ENCODE measurements at places on chromosomes 7 and 10.

DNA sequence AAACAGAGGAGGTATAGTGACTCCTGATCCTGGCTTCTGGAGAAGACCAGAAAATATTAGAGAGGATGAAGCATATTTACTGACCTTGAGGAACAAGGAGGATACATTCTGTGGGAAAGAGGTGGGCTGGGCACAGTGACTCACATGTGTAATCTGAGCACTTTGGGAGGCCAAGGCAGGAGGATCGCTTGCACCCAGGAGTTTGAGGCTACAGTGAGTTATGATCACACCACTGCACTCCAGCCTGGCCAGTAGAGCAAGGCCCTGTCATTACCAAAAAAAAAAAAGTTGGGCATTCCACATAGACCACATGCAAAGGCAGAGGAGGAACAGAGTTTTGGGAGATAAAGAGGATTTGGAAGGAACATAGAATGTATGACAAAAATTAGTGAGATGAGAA is 4.4 kb upstream of the ACBD5 start:
- DNase-seq = no peak

GRCh38 chr10:9957351-9957750 is 1060.3 kb upstream of the CELF2 start:
- DNase-seq = no peak

GRCh38 chr10:132872658-132873057 is 69.7 kb downstream of the CFAP46 start:
- DNase-seq = no peak

- DNase-seq = no peak
Measured at GRCh38 chr7:7516156-7516555, 19.5 kb downstream of the COL28A1 start.

GRCh38 chr7:151248346-151249033 is at the start of gene SMARCD3:
Gene SMARCD3, minus strand, starts transcription at chr7:151248694. Its CDS starts 132 bp downstream, at chr7:151248562.
- peak; percentile 77 for DNase-seq

- peak; percentile 90 for DNase-seq
Measured at GRCh38 chr10:43160046-43160920, 22.0 kb downstream of the CSGALNACT2 start.

DNA sequence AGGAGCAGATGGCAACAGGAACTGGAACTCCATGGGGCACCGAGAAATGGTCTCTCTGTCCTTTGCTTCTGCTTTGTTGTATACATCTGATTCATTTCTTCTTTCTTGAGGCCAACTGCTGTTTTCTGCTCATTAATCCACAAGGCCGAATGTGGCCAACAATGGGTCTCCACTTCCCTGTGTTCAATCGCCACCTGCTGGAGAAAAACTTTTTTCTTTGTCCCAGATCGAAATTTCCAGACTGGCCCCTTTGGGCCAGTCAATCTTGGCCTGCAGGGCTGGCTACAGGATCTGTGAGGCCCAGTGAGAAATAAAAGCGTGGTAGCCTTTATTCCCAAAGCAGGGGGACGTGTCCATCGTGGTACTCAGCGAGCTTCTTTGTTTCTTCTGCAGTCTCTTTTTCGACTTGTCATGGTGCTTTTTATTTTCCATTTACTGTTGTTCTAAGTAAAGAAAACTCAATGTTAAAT is 58.8 kb downstream of the PARP12 start:
- DNase-seq = peak; percentile 82

DNA sequence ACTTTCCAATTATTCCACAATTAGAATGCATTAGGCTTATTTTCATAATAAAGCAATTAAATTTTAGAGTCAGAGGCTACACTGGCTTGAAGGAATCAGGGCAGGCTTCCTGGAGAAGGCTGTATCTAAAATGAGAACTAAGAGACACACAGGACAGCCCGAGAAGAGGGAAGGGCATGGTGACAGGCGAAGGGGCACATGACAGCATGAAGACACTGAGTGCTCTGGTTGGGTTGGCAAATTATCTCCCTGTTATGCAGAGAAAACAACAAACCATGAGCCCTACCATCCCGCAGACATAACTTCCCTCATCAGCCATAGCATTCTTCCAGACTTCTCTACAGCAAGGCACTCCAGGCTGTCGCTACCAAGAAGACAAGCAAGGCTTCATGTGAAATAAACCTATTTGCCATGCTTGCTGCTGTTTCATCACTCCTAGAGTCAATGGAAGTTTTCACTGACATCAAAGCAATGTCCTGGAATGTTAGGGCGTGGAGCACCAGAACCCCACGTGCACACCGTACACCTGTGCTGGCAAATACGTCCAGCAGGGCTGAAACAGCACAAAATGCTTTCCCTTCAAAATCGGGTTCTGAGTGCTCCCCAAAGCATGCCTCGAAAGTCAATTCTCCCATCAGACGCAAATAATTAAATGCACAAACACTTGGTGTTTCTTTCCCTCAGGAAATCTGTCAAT is 21.3 kb downstream of the VOPP1 start:
- DNase-seq = no peak

GRCh38 chr7:115267503-115267902 is 345.6 kb downstream of the MDFIC start:
- no peak for DNase-seq

DNA sequence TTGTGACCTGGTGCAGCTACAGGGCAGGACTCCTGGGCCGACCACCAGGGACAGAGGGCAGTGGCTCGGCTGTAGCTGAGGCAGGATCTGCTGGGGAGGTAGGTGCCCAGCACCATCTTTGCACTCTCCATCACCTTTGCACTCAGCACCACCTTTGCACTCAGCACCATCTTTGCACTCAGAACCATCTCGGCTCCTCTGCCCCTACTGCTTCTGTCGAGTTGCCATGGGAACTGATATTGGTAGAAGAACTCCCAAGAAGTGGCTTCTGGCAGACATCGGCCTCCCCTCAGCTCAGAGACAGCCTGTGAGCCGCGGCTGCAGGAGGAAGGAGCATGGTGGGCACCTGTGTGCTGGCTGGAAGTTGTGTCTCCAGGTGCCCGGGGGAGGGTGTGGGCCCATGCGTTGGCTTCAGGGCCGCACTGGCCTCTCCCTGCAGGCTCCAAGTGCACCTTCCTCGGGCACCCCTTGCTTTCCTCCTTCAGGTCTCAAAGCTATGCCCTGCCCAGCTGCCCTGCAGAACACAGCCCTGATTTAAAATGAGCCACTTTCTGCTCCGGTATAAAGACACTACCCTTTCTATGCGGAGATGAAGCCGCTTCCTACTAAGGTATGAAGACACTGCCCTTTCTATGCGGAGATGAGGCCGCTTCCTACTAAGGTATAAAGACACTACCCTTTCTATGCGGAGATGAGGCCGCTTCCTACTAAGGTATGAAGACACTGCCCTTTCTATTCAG is 514.5 kb downstream of the PTPRN2 start:
- no peak for DNase-seq

DNA sequence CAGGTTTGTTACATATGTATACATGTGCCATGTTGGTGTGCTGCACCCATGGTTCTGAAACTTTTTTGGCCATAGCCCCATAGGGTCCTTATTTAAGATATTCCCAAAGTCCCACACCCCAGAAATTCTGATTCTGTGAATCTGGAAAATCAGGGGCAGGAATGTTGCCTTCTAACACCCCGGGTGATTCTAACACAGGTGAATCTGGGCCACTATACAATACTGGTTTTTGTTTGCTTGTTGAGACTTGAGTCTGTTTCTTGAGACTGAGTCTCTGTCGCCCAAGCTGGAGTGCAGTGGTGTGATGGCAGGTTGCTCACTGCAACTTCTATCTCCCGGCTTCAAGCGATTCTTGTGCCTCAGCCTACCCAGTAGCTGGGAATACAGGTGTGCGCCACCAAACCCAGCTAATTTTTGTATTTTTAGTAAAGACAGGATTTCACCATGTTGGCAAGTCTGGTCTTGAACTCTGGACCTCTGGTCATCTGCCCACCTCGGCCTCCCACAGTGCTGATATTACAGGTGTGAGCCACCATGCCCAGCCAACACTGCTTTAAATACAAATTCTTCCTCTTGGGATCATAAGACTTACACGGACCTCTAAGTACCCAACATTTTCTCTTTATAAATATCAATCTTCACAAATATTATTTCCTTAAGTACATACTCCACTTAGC is 16.9 kb upstream of the PHYH start:
- DNase-seq = no peak

GRCh38 chr7:32427769-32428291 is 62.4 kb downstream of the LSM5 start:
- DNase-seq = peak; percentile 84

- no peak for DNase-seq
Measured at GRCh38 chr10:16566202-16566805, 44.6 kb upstream of the C1QL3 start.

GRCh38 chr7:36346260-36346831 is 43.3 kb upstream of the ANLN start:
- DNase-seq = peak; percentile 5

GRCh38 chr7:150338166-150338829 is 3.1 kb downstream of the RARRES2 start:
- no peak for DNase-seq

DNA sequence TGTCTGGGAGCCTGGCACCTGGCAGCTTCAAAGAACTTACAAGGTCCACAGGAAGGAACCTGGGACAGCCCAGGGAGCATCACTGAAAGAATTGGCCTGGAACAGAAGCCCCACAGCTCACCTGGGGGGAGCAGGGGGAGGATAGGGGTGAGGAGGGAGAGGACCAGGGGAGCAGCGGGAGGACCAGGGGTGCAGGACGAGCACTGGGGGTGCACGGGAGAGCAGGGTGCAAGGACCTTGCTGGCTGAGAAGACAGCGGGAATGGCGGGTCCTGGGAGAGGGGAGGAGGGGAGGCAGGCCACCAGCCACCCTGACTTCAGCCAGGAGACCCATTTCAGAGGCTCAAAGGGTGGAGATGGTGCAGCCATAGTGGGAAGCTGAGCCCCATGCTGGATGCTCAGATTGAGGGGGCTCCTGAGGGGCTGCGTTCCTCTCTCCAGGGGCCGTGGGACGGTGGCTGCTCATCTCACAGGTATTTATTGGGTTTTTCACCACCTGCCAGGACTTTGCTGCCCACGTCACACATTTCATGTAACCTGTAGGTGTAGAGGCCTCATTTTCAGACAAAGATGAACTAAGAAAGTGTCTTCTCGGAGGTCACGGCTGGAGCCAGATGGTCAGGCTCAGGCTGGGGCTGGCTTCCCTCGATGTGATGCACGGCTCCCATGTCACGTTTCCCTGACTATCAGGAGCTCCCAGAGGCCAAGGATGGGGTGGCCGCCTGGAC is 110.1 kb downstream of the WDR37 start:
- DNase-seq = no peak

- peak; percentile 82 for DNase-seq
Measured at GRCh38 chr10:62618576-62619412, 185.7 kb upstream of the ADO start.

- no peak for DNase-seq
Measured at GRCh38 chr7:77665161-77665560, 31.1 kb upstream of the RSBN1L start.

DNA sequence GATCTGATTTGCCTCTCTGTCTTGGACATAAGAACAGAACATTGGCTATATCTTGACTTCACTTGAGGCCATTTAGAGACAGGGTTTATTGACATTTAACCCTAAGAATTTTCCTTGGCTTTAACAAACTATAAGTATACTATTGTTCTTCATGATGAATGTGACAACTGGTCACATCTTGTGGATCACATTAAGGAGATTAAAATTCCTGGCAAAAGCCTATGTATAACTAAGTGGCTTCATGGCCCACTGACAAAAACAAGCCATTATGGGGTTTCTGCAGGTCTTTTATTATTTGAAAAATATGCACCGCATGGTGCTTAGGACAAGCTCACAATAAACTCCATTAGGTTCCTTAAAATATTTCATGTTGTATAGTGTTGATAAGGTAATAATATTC is 54.8 kb downstream of the THNSL1 start:
- DNase-seq = no peak

DNA sequence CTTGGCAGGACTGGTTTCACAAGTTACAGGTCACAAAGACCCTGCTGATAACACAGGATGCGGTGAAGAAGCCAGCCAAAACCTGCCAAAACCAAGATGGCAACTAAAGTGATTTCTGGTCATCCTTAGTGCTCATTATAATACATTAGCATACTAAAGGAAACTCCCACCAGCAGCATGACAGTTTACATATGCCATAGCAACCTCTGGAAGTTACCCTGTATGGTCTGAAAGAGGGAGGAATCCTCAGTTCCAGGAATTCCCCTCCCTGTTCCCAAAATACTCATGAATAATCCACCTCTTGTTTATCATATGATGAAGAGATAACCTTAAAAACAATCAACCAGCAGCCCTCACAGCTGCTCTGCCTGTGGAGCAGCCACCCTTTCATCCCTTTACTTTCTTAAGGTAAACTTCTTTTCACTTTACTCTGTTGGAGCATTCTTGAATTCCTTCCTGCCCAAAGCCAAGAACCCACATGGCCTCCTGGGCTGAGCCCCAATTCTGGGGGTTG is 21.9 kb downstream of the DPY19L1 start:
- peak; percentile 57 for DNase-seq

GRCh38 chr7:102400360-102400759 is 4.2 kb downstream of the PRKRIP1 start:
- no peak for DNase-seq

- no peak for DNase-seq
Measured at GRCh38 chr10:125679436-125679835, 3.5 kb downstream of the TEX36 start.

DNA sequence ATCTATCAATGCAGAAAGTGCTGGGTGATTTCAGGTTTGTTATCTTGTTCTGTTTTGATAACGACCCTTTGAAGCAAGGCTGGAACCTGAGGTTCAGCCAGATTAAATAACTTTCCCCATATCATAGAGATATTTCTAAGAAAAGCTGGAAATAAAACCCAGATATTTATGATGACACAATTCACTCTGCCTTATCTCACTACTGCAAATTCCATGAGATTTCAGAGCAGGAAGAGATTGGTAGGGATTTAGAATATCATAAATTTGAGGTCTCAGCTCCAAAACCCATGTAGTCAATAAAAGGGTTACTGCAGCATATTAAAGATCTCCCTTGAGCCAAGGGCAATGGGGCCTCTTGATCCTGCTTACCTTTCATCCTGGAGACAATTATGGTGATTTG is 692.5 kb upstream of the IGFBP3 start:
- DNase-seq = no peak

DNA sequence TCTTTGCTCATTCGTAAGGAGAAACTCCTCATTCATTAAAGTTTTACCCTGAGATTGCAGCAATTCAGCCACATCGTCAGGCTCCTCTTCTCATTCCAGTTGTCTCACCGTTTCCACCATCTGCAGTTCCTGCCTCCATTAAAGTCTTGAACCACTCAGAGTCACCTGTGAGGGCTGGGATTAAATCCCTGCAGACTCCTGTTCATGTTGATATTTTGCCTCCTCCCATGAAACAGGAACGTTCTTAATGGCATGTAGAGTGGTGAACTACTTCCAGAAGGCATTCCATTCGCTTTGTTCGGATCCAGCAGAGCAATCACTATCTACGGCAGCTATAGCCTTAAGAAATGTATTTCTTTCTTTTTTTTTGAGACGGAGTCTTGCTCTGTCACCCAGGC is 96.5 kb upstream of the FAM20C start:
- peak; percentile 14 for DNase-seq

DNA sequence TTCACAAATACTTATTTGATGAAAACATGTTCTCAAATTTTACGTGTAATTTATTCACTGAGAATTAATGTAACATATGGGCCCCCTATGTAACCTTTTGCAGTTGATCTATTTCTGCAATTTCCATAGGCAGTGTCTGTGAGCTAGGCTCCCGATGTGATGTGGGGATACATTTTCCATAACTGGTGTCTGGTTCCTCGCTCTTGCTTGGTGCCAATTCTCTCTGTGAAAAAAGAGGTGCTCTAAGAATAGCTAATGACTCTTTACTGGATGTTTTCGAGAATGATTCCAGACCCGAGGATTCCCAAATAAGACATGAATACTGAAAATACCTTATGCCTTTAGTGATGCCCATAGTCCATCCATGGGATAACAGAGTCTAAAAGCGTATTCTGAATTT is 286.7 kb upstream of the FZD8 start:
- no peak for DNase-seq

Measured in cardiac fibroblast (primary cell).